Stimulated activated CD4-positive, alpha-beta T cell treated with anti-CD3 and anti-CD28 coated beads, Interleukin-15, amount 100 ng/mL, for 1 hour (primary cell): ENCODE measurements at places on chromosomes 12 and 14.

DNA sequence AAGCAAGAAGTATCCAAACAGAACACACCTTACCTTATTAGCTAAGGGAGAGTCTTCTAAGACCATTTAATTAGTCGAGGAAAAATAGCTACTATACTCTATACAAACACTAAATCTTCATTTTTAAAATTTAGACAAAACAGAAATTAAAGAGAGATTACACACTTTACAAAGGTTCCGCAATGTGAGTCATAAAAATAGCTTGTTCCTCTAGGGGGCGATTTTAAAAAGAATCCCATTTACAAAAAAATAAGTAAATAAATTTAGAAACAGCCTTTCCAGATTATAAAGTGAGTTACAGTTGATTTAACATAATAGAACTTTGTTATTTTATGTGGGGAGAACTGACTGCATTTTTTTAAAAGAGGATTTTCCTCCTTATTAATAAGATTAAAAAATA lies 201.6 kb downstream of the PAX9 start:
- DNase-seq = no peak

GRCh38 chr12:65192963-65193516 lies 23.7 kb downstream of the LEMD3 start:
- no peak for DNase-seq

GRCh38 chr12:26496170-26496569 lies 300.8 kb downstream of the SSPN start:
- DNase-seq = no peak

- no peak for DNase-seq
Measured at GRCh38 chr14:31828946-31829868, 247.9 kb upstream of the ARHGAP5 start.

DNA sequence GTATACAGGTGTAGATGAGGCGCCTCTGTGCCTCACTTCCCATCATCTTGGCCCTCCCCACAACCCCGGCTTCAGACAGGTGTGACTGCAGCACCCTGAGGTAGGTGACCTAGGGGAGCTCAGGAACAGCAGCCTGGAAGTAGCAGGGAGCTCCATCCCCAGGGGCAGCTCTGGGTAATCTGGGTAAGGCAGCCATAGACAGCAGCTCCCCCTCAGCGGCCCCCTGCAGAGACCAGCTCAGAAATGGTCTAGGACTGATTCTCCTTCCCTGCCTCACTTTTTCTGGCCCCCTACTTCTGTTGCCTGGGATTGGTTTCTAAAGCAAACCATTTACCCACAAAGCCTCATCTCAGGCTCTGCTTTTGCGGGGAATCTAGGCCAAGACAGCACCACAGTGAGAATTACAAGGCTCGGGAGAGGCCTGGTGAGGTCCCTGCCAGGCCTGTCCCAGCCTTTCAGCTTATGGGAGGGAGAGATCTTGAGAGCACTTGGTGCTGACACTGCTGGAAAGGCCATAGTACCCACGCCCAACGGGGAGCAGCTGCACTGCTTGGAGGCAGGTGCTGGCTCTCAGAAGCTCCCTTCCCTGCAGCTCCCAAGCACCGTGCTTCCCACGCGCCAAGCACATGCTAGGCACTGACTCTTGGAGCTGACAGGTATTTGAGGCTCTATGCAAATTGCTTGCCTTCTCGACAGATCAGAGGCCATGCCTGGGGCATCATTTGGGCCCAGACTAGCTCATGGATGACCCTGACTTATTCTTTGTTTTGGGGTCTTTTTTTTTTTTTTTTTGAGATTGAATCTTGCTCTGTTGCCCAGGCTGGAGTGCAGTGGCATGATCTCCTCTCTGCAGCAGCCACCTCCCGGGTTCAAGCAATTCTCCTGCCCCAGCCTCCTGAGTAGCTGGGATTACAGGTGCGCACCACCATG lies 45.1 kb upstream of the TRAF3 start:
- no peak for DNase-seq

GRCh38 chr12:20653871-20654270 lies 41.3 kb upstream of the SLCO1C1 start:
- no peak for DNase-seq

DNA sequence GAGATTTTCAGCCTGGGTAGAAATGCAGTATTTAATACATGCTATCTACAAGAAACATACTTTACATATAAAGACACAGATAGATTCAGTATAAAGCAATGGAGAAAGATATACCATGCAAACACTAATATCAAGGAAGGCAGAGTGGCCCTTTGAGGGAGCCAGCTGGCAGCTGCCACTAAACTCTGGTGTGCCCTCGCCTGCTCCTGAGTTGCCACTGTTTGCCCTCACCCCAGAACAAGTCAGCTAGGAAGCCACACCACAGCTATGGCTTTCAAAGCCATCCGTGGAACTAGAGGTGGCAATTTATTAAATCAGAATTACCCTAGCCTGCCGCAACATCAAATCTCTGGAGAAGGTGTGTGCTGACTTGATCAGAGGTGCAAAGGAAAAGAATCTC lies 18.3 kb downstream of the PXN start:
- DNase-seq = no peak

- DNase-seq = no peak
Measured at GRCh38 chr14:33553706-33554278, 397.1 kb downstream of the EGLN3 start.

DNA sequence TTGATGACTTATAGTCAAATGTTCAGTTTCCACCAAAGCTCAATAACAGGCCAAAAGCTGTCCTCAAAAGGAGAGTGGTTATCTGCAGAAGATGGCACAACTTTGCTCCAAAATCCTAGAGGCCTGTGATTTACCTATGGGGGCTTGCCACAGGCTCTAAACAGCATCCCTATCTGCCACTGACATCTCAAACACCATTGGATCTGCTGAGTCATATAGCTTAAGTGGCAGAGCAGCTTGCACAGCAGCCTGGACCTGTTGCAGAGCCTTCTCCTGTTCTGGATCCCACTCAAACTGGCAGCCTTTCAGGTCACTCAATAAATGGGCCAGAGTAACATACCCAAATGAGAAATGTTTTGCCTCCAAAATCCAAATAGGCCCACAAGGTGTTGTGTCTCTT lies 60.6 kb upstream of the NAA30 start:
- no peak for DNase-seq

DNA sequence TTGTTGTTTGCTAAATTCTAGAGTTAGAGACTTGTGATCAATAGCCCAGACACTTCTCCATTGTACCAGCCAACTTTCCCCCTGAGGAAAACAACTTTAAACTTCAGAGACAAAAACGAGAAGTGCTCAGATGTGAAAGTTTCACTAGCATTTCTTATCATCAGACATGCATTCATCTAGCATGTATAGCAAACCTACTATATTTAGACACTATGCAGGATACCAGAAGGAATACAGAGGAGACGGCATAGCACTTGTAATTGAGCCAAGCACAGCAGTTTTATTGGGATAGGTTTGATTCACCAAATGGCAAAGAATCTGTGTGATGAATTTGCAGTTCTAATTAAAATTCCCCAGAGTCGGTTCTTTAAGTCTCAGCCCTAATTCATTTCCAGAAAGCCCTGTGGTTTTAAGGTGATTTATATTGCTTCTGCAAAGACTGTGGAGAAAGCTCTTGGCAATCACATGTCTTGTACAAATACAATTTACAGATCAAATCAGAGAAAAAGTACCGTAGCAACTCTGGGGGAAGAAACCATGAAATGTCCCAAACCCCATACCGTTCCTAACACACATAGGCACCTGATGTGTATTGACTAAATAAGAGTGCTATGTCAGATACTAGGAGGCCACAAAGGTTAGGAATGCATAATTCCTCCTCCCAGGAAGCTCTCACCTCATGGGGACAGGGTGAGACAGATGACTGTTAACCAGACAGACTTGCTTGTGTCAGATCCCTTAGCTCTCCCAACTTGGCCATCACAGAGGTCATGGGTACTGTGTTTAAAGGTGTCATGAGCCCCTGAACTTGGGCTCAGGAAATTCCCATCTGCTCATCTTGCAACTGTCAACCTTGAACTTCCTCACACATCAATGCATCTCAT lies 69.6 kb upstream of the KRAS start:
- no peak for DNase-seq

DNA sequence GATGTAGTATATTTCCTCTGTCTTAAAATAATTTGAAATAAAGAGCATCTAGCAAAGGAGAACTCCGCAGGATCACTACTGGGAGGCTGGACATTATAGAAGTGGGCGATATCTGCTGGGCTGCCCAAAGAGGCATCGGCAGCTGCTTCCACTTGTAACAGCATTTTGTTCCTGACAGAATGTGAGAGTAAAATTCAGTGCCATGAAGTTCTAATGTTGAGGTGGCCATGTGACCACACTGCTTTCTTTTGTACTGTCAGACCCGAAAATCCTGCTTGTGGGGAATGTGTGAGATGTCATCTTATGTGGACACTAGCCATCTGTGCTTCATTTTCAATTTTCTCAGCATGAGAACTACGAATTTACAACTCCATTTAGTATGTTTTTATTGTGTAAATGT lies 151.9 kb downstream of the ACSS3 start:
- DNase-seq = no peak

GRCh38 chr14:45060551-45060950 lies 23.4 kb upstream of the PRPF39 start:
- DNase-seq = no peak

GRCh38 chr12:6608592-6609281 lies 1.6 kb upstream of the CHD4 start:
- peak; percentile 44 for DNase-seq

DNA sequence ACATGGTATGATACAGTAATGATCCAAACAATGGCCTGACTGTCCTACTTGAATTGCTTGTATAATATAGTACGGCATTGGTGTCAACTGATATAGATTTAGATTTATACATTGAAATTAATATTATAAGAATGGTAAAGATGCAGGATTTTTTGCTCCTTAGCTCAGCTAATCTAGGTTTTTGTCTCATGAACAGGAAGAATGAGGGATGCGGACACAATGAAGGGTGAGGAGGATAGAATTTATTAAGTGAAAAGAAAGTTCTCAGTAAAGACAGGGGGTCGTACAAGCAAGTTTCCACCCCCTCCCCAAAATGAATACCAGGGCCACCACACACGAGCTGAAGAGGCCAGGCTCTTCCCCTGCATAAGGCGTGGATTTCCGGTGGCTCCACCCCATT lies 96.1 kb downstream of the KCNA5 start:
- no peak for DNase-seq

- no peak for DNase-seq
Measured at GRCh38 chr14:101595887-101596721, 34.8 kb downstream of the DIO3 start.

- no peak for DNase-seq
Measured at GRCh38 chr12:126061777-126062176, 996.5 kb downstream of the AACS start.
